ENCODE measurements at places on chromosomes 5 and 9.

GRCh38 chr5:78499485-78499884 lies 139.1 kb downstream of the SCAMP1 start:
- no peak for DNase-seq

DNA sequence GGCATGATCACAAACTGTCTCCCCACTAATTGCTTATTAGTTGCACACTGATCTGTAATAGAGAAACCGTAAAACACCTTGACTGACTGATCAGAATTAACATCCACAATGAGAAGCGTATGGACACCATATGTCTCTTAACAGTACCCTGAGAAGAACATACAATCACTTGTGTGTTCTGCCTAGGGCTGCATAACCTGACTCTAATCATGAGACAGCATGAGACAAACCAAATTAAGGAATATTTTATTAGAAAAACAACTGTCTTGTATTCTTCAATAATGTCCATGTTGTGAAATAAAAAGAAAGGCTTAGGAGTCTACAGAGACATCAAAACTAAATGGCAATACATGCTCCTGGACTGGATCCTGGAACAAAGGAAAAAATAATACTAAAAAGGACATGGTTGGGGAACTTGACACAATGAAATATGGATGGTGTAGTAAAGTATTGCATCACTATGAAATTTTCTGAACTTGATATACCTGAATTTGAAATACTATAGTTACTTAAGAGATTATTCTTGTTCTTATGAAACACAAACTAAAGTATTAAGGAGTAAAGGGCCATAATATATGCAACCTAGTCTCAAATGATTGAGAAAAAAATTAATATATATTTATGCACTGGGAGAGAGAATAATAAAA lies 162.1 kb downstream of the CWC27 start:
- DNase-seq, result no peak

- no peak for DNase-seq
Observed at GRCh38 chr5:103414604-103415003, 148.0 kb downstream of the NUDT12 start.

GRCh38 chr9:18393340-18394130 lies 80.4 kb upstream of the ADAMTSL1 start:
- no peak for DNase-seq

GRCh38 chr9:133814586-133815208 lies 76.5 kb upstream of the SARDH start:
- DNase-seq, result no peak

DNA sequence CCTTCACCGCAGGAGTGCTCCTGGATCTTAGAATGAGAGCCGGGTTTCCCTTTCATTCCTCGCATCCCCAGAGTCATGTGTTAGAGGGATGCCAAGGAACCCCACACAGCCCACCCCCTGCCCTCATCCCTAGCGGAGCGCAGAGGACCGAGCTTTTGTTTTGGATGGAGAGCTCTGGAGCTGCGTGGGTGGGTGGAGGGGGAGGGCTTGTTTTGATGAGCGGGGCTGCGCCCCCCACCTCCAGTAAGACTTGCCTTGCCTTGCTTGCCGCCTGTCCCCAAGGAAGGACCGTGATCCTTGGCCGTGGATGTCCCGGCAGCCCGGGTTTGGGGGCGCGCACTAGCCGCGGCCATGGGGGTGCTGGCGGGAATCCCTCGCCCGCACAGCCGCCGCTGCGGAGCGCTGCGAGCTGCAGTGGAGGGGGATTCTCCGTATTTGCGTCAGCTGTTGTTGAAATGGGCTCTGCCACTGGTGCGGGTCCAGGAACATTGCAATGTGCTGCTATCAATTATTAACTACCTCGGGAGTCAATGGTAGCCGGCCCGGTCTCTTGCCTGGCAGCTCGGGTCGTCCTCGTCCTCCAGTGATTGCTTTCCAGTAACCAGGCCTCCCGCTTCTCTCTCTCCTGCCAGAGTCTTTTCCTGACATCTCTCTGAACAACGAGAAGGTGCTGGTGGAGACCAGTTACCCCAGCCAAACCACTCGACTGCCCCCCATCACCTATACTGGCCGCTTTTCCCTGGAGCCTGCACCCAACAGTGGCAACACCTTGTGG lies 1.0 kb downstream of the EGR1 start:
- DNase-seq, result peak; percentile 25

GRCh38 chr9:116116393-116116792 lies 37.2 kb upstream of the PAPPA start:
- DNase-seq, result no peak

DNA sequence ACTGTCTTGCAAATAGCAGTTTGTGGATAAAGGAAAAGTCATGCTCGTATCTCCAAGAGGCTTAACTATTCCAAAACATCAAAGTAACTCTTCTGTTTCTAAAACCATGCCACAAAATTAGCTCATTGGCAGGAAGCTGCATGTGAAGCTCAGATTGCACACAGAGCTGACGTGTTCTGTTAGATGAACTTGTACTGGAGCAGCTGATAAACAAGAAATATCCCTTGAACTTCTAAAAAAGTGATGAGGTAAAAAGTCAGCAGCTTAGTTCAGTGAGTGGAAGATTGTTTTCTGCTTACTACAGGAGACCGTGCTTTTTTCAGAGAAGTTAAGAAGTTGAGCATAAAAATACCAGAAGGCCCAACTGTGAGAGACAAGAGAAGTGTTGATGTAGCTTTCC lies 113.2 kb downstream of the SLC12A2 start:
- DNase-seq, result no peak

DNA sequence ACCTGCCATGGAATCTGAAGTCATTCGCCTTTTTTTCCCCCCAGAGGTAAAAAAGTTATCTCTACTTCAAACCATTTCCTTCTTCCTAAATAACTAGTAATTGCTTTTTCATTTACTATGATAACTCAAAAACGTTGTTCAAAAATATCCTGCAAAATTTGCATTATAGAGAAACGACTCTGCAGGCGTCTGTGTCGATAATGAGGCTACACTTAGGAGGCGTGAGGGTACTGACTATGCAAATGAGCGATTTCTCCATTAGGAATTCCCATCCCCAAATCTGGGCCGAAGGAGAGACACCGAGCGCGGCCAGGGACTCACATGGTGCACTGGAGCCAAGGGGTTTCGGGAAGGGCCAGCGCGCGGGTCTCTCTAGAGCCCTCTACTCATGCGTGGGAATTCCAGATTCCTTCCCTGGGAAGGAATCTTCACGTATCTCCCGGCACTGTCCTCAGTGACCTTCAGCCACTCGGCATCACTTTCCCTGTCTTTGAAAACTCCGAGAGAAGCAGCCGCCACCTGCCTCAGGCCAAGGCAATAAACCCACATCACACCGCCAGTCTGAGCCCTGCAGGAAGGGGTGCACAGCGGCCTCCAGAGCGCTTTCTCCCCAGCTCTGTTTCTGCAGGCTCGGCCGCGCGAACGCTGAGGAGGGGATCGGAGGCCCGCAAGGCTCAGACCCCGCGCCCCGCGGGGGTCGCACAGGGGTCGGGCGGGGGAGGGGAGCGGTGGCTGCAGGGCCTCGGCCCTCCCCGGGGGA lies 718 bp upstream of the DENND4C start:
- peak; percentile 42 for DNase-seq

DNA sequence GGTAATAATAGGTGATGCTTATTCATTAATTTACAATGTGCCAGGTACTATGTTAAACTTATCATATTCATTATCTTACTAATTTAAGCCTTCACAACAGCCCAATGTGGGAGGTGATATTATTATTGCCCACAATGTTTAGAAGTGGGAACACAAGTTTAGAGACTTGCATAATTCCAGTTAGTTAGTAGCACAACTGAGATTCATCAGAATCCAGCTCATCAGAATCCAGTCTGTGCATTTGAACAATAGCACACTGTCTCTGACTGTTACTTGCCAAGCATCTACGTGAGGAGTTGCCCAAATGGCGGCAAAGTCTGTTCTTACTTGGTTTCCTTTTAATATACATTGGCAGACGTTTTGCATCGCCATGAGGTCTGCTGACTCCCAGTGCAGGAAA lies 110.9 kb upstream of the BASP1 start:
- no peak for DNase-seq

GRCh38 chr5:50623666-50624065 lies 42.8 kb upstream of the PARP8 start:
- no peak for DNase-seq

DNA sequence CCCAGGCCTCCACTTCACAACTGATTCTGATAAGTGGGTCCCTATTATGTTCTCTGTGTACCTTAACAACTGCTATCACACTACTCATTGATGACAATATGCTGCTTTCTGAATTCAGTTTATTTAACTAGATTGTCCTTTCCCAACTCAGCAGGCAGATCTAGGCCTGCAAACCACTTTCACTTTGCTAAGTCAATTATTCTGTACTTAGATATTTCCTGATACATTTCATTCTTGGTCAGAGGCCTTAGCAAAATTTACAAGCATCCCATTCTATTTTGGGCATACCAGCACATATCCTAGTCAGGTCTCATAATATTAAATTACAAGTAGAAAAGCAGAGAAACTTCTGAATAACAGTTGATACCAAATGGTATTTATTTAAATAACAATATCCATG lies 235.7 kb upstream of the HAPLN1 start:
- DNase-seq, result no peak

- DNase-seq, result no peak
Observed at GRCh38 chr5:50655067-50655809, 11.2 kb upstream of the PARP8 start.

DNA sequence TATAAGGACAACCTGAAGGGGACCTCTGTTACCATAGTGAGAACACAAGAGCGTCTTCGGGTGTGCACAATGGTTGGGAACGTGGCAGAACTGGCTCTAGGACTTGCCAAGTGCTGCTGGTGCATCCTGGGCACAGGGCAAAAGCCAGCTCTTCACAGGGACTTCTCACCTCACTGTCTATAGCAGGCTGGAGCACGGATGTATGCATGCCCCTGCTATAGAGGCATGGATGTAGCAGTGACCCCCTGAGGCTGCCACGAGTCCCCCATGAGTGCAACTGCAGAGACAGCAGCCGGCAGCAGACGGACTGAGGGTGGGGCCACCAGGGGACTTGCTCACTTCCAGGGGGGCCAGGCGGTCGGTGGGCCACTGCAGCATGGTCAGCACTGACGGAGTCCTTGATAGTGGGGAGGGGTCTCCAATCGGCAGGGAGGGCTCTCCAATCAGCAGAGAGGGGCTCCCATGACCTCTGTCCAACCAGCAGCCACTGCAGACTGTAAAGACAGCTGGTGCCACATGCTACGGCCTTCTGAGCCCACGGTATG lies 64.9 kb downstream of the SEMA4D start:
- DNase-seq, result no peak

DNA sequence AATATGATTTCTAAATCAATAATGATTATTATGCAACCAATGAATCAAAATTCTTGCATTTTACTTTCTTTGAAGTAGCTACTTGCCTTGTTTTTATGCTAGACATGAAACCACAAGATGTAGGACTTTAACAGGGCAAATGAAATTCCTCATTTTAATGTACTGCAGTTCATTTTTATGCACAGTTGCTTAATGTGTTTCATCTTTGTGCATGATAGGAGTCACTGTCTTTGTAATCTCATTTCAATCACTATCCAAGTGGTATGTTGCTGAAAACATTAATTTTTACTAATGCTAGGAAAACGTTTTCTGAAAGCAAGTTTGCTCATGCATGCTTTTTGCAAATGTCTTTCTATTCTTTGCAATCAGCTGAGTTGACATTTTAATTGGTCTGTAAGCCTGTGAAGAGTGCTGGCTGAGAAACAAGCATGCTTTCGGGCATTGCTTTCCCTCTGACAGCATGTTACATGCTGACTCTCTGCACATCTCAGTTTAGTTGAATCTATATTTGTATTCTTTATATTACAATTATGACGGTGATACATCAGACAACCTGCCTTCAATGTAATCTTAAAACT lies 535.0 kb upstream of the CDH18 start:
- DNase-seq, result no peak

DNA sequence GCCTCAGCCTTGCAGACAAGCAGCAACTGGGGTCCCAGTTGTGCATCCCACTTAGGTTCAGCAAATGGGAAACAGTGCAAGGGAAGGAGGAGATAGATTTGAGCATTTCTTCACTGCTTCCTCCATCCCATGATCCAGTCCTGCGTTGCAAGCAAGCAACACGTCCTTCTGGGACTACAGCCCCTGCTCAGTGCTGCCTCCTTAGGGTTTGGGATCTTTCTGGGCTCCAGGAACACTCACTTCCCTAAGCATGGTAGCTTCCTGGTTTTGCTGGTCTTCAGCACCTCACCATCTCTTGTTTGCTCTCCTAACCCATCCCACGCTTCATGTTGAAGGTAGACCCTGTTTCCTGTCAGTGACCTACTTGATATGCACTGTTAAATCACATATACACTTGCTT lies 444.7 kb downstream of the MED10 start:
- no peak for DNase-seq

GRCh38 chr9:4422495-4422894 lies 67.8 kb upstream of the SLC1A1 start:
- DNase-seq, result no peak

- DNase-seq, result no peak
Observed at GRCh38 chr5:58081435-58081834, 378.5 kb downstream of the PLK2 start.

GRCh38 chr9:135765416-135765815 lies 63.4 kb downstream of the KCNT1 start:
- DNase-seq, result no peak

DNA sequence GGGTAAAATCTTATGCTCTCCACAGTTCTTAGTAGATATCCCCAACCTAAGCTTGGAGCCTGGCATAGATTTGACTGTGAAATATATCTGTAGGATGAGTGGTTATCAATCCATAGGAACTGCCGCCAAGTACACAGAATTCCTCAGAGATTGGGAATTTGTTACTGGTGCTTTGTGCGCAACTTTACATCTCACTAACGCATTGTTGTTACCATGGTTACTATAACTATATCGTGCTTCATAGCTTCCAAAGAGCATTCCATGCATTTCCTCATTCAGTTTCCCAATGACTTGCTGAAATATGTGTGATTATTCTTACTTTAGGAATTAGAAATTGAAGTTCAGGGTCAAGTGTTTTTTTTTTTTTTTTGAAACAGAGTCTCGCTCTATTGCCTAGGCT lies 9.5 kb upstream of the GGTA1 start:
- no peak for DNase-seq

DNA sequence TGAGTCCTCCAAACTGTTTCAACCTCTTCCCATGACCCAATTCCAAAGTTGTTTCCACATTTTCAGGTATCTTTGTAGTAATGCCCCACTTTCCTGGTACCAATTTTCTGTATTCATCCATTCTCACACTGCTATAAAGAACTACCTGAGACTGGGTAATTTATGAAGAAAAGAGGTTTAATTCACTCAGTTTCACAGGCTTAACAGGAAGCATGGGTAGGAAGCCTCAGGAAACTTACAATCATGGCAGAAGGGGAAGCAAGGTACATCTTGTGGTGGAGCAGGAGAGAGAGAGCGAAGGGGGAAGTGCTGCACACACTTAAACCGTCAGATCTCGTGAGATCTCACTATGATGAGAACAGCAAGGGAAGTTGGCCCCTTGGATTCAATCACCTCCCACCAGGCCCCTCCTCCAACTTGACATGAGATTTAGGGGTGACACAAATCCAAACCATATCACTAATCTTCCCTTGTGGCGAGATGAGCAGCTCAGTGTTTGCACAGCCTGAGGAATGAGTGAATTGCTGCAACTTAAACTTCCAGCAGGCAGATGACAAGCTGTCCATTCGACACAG lies 42.9 kb downstream of the TRIP13 start:
- no peak for DNase-seq

- DNase-seq, result no peak
Observed at GRCh38 chr5:173721601-173722232, 105.3 kb upstream of the BOD1 start.

Measured in stimulated activated CD8-positive, alpha-beta memory T cell treated with anti-CD3 and anti-CD28 coated beads, Interleukin-7, amount 100 ng/mL, for 1 hour (primary cell).